ENCODE measurements at places on chromosomes 7 and 10.
A peak's percentile ranks its signal among the peaks of the same experiment; 100 is the strongest.

- no peak for DNase-seq
Measured at GRCh38 chr7:103630318-103630717, 184.3 kb upstream of the SLC26A5 start.

DNA sequence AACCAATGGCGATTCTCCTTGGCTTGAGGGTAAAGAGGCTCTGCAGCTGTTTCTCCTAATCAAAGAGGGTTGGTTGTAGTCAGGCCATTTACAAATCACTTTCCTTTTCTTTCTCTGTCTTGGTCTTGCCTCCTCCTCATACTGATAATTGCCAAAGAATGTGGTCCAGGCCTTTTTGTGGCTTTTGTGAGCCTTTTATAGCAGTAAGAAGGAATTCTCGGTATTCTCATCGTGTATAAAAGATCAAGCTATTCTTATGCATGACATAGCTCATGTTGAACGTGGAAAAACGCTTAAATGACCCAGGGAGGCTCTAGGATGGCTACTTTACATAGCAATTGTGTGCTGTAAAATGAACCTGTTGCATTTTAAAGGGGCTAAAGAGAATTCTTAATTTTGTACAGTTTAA, 62.6 kb downstream of the RBM20 start:
- no peak for DNase-seq

DNA sequence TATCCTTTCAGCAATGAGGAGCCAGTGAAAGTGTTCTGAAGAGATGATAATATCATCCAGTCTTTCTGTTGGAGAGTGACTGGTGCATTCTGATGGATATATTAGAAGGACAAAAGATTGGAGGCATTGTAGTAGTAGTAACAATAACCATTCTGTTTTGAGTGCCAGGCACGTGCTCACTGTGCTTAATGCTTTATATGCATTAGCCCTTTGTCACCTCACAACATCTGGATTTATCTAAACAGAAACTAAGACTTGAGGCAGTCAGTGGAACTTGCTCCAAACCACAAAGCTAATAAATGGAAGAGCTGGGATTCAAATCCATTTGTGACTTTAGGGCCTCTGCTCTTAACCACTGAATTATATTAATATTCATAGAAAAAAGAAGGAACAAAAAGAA, 84.5 kb upstream of the OIT3 start:
- DNase-seq, result no peak

- DNase-seq, result no peak
Measured at GRCh38 chr10:73113551-73113950, 3.3 kb downstream of the NUDT13 start.

DNA sequence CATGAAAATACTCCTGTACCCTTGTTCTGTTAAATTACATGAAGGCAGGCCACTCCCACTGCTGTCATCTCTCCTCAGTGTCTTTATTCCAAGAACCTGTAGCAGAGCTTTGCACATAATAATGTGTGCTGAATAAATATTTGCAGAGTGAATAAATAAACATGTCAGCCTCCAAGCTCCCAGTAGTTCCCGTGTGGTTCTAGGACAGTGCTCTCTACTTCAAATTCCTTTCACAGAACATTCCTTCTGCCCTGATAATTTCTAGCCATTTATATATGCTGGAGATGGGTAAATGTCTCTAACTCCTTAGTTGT, 20.3 kb upstream of the HYAL4 start:
- no peak for DNase-seq

- no peak for DNase-seq
Measured at GRCh38 chr10:23106331-23107072, 11.1 kb downstream of the MSRB2 start.

DNA sequence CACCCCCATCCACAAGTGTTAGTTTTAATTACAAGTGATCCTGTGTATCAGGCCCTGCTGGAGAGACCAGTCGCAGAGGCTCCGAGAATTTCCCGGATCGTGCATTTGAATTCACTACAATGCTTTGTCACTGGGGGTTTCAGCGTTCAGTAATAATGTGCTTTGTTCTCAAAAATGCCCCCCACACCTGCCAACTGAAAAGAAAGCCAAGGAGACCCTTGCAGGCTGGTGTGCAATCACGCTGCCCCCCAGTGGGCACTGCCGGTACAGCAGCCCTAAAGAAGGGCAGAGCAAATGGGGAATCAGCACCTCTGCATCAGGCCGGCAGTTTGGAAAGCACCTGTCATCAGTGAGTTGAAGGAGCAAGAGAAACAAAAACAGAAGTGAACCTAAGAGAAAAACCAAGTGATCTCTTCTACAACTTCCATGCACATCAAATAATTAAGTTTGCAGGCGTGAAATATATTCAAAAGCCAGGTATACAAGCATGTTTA, 177.6 kb downstream of the PARD3 start:
- DNase-seq, result peak; percentile 71

- no peak for DNase-seq
Measured at GRCh38 chr7:79282070-79282694, 171.3 kb downstream of the MAGI2 start.

DNA sequence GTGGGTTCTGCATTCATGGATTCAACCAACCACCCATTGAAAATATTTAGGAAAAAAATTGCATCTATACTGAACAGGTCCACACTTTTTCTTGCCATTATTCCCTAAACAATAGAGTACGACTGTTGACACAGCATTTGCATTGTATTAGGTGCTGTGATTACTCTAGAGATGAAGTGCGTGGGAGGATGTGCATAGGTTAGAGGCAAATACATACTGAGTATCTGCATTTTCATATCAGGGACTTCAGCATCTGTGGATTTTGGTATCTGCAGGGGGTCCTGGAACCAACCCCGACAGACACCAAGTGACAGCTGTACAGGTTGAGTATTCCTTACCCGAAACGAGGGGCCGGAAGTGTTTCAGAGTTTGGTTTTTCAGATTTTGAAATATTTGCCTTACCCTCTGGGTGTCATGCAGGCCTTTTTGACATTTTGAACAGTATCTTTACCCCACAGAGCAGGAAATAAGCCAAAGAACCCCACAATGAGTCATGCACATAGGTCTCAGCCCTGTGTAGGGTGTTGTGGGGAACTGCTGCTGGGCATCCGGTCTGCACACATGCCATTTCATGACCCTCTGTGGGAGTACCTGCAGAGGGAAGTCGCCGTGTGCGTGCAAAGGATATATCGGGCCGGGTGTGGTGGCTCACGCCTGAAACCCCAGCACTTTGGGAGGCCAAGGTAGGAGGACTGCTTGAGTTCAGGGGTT, 14.5 kb downstream of the NUDT5 start:
- DNase-seq, result peak; percentile 56

GRCh38 chr7:131346885-131347592, 19.4 kb downstream of the MKLN1 start:
- DNase-seq, result no peak

- no peak for DNase-seq
Measured at GRCh38 chr7:68393051-68393450, 1205.2 kb upstream of the AUTS2 start.

DNA sequence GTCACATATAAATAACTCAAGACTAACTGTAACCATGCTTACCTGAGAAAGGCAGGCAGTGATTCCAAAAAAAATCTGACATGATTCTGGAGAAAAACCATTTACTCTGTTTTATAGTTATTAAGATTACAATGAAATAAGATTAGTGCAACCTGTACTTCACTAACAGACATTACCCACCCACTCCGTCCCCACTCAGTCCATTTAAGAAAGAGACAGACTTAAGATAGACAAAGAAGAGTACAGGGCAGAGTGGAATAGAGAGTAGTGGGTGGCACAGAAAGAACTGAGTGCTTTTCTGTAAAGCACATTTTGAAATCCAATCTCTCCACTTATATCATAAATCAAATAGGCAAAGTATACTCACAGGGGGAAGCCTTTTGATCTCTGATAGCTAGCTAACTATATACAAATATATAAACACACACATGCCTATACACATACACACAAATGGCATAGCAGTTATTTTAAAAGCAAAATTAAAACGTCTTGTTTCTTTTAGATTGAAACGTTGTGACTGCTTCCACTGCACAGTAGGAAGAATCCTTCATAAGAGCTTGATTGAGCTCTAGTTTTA, 11.9 kb downstream of the PAXIP1 start:
- no peak for DNase-seq
